ENCODE measurements at places on chromosomes 1 and 21.

- DNase-seq = no peak
Observed at GRCh38 chr1:86741947-86742572, 37.7 kb downstream of the SH3GLB1 start.

- no peak for DNase-seq
Observed at GRCh38 chr1:97505816-97506215, 415.0 kb downstream of the DPYD start.

GRCh38 chr21:36188937-36189336 is 32.3 kb downstream of the DOP1B start:
- DNase-seq = no peak

DNA sequence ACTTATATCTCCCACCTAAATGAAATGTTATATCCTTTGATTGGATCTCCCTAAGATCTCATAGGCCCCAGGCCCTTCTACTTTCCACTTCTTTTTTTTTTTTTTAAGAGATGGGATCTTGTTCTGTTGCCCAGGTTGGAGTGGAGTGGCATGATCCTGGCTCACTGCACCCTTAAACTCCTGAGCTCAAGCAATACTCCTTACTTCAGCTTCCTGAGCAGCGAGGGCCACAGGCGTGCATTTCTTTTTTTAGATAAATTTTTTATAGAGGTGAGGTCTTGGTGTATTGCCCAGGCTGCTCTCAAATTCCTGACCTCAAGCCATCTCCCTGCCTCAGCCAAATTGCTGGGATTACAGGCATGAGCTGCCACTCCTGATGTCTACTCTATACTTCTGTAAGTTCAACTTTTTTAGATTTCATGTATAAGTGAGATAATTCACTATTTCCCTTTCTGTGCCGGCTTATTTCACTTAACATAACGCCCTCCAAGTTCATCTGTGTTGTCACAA is 987.5 kb upstream of the NCAM2 start:
- DNase-seq = no peak

- peak; percentile 14 for DNase-seq
Observed at GRCh38 chr1:7644961-7645750, 125.9 kb upstream of the VAMP3 start.

DNA sequence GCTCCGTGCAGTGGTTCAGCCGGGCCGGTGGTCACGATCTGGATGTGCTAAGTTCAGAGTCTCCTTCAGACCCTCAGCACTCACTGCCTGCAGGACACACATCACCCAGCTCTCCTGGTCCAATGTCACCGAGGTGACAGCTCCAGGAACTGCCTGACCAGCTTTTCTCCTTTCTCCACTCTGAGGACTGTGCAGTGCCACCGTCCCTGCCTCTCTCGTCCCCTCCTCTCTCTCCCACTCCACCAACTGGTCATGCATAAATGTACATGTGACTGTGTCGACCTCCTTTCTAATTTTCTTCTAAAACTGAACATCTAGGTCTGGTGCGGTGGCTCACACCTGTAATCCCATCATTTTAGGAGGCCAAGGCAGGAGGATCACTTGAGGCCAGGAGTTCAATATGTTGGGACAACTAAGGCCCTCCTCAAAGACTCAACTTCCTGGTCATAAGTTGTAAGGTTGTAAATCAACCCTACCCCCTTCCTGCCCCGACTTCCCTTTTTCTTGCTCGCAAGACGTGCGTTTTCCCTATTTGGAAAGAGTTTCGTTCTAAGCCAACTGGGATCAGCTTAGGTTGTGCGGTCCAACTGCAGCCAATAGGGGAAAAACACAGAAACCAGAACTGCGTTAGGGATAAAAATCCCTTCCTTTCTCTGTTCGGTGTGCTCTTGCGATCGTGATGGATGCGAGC is 53.1 kb downstream of the MEGF6 start:
- no peak for DNase-seq

GRCh38 chr1:47764461-47765046 is 232.6 kb downstream of the TRABD2B start:
- DNase-seq = no peak

GRCh38 chr1:10667861-10668761 is 128.3 kb downstream of the CASZ1 start:
- no peak for DNase-seq

GRCh38 chr1:13824626-13825025 is 124.6 kb downstream of the PRDM2 start:
- DNase-seq = no peak
